ENCODE measurements at places on chromosomes 2 and 18.

GRCh38 chr2:16645775-16646559, 19.7 kb downstream of the CYRIA start:
- no peak for DNase-seq

DNA sequence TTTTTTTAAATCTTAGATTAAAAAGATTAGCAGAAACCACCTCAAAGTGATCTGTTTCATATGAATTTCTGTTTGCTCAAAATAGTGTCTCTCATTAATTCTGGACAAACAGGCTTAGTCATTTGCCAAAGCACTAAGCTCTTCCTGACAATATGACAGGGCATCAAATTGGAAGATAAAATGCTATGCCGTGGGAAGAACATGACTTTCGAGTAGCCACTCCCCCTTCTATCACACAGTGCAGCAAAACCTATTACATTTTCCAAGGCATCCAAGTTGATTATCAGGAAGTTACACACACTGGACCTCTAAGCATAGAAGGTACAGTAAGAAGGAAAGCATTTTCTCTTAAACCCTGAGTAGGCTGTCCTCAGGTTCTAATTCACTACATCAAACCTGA, 89.5 kb downstream of the STK39 start:
- no peak for DNase-seq

DNA sequence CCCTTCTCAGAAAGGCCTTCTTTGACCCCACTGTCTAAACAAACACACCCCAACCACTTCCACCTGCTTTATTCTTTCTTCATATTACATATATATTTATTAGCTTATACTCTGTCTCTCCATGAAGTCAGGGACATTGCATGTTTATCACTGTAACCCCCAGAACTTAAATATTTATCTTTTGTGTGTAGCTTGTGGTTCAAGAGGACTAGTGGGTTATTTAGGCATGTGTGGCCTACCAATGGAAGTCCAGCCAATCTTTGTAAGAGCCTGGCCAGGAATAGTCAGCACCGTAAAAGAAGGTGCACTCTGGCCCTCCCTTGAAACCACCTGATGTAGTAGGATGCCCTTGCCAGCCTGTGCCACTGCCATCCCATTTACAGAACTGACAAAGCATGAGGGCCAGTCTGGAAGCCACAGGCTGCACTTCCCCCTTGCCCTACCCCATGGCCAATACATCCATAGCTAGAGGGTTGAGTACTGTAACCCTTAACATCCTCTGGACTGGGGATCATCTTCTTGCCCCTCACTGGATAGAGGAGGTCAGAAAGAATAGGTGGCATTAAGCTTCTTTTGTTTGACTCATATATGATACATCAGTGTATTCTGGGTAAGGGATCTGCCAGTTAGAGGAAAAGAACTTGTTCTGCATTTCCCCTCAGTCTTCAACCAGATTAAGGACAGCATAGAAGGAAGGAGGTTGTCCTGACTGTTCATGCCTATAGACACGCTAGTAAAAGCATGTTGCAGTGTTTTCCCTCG, 4.9 kb downstream of the NEMP2 start:
- no peak for DNase-seq

GRCh38 chr2:41180387-41180786, 728.5 kb upstream of the SLC8A1 start:
- no peak for DNase-seq

GRCh38 chr2:174124181-174124580, 124.2 kb downstream of the OLA1 start:
- DNase-seq: no peak

All from natural killer cell (primary cell).